Activated naive CD4-positive, alpha-beta T cell (primary cell): ENCODE measurements at places on chromosomes 11 and 22.

DNA sequence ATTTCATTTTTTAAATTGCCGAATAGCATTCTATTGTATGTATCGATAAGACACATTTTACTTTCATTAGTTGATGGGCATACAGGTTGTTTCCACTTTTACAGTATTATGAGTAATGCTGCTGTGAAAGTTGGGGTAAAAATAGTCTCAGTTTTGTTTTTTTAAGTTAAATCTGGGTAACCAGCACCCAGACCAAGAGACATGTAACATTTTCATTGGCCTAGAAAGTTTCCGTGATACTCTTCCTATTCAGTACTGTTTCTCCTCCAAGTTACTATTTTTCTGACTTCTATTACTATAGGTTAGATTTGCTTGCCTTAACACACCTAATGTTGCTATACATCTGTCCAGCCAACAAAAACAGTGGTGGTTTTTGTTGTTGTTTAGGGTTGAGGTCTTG lies 12.3 kb downstream of the IPO7 start:
- no peak for DNase-seq

- peak; percentile 10 for DNase-seq
These were observed 11.0 kb upstream of the SLC5A4 start for GRCh38 chr22:32265882-32266767.

DNA sequence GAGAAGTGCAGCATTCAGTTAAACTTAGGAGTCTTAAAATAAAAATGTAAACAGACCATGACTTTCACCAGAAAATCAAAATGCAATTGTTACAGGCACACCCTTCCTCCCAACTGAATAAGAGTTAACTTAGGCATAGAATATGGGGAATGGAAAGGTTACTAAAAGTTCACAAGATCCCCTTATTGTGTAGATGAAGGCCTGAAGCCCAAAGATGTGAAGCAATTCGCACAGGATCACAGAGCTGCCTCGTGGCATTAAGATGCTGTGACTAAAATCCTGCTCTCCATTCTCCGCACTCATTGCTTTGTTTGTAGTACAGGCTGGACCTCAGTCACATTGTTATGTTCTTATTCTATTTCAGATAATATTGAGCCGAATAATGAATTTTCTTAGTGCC lies 4.0 kb downstream of the MS4A5 start:
- DNase-seq, result no peak

- DNase-seq, result no peak
These were observed 83.0 kb downstream of the ABTB2 start for GRCh38 chr11:34274712-34275398.

DNA sequence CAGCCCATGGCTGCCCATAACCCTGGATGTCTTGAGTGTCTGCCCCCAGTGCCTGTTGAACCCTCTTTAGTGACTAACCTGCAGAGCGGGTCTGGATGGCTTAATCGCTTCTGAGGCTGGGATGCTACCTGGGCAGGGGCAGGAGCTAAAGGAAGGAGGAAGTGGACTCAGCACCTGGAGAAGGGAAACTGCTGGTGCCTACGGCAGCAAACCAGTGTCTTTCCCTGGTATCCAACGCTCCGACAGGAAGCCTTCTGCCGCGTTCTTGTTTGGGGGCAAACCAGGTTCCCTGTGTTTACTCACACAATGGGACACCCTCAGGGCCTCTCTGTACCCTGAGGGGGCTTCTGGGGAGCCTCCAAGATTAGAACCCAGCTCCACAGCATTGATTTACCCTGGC lies 38.1 kb upstream of the B3GAT1 start:
- DNase-seq, result no peak

DNA sequence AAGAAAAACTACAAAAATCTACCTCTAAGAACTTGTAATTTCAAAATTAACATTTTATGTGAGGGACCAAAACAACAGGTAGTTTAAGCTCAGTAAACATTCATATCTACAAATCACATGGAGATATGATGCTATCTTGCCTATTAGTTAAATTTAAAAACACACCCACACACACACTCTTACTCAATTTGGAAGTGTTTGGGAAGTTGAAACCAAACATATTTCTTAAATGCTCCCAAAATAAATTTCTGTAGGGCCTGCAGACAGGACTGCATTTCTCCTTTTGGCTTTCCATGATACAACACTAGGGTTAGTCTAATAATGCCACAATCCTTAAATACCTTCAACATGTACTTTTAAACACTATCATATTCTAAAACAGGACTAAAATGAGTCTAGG lies 7.0 kb downstream of the PITPNB start:
- DNase-seq, result no peak

GRCh38 chr11:119169282-119169719 lies 776 bp downstream of the NLRX1 start:
- DNase-seq, result no peak

GRCh38 chr11:128323381-128323780 lies 264.0 kb downstream of the ETS1 start:
- DNase-seq, result no peak

- no peak for DNase-seq
These were observed 99.6 kb downstream of the KIAA1671 start for GRCh38 chr22:25051983-25052710.

DNA sequence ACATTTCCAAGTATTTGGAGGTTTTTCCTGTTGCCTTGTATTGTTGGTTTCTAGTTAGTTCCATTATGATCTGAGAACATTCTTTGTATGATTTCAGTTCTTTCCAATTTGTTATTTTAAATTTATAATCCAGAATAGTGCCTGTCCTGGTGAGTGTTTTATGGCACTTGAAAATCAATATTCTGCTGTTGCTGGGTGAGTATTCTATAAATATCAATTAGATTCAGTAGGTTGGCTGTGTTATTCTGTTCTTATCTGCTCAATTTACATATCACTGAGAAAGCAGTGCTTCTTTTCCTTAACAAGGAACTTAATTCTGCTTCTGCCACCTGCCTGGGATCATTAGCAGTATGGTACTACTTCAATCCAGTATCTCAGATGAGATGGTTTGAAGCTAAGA lies 123.5 kb downstream of the SNX19 start:
- DNase-seq, result no peak

DNA sequence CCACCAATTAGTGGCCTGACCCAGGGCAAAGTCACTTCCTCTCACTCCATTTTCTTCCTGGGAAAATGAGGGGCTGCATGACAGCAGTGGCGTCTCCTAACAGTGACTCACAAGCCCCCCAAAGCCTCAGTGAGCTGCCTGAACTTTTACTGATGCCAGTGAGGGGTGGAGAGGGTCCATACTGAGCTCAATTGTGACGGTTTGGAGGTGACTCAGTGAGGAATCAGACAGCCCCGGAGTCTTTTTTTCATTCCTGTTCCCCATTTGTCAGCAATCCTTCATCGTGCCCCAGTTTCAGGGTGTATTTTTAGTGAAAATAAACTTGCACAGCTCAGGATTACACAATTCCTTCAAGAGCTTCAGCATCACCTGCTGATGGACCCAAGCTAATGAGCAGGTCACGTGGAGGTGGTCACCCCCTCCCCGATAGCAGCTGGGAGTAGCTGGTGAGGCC lies 30.1 kb upstream of the RASD2 start:
- no peak for DNase-seq

DNA sequence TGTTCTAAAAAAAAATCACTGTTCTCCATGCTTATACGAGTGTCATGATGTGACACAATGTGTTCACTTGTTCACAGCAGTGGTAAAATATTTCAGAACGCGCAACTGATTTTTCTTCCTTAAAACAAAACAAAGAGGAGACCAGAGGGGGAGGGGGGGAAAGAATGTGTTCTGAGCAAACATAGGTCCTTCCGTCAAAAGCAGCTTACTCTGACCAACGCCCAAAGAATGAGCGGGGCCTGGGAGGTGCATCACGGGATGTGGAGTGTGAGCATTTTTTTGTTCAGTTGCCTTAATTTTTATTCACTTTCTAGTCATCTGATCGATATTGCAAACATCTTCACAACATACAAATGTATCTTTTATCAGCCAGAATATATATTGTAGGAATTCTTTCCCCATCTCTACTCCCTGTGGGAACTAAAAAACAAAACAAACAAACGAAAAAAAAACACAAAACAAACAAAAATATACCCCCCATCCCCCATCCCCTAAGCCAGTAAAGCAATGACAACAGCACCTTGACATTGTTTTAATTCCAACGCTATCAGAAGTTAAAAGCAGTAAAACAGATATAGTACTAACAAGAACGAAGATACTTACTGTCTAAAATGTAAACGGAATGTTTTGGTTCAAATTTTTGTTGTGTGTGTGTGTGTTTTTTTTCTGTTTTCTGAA lies 43.3 kb downstream of the BDNF start:
- DNase-seq, result no peak

DNA sequence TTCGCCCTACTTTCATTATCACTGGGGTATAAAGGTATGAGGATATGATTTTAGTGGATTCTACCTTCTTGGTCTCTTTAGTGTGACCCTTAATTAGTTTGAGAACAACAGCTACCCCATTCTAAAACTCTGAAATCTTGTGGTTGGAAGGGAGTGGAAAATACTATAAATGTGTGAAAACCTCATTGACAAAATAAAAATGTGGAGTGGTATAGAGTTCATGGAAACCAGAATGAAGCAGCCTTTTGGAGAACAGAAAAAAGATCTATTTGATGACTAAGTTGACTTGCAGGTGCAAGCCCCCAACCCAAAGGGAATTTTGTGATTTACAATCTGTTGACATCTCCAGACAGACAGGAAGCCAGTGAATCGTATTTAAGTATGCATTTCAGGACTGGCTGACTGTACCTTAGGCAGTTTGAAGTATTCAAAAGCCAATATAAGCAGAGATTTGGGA lies 75.8 kb downstream of the GAS2 start:
- DNase-seq, result no peak

DNA sequence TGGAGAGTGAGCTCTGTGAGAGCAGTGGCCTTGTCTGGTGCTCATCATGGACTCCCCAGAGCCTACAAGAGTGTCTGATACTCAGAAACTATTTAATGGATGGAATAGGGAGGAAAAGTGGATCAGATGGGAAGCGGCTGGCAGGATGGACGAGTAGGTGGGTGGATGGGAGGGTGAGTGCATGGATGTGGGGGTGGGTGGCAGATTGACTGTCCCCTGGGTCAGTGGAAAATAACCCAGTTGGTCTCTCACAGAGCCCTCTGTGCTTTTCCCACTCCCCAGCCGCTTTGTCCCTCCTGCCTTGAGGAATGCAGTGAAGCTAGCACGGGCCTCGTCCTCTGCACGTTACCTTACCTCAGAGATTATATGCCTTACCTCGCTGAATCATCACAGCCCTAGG lies 5.9 kb downstream of the SPI1 start:
- DNase-seq, result no peak

DNA sequence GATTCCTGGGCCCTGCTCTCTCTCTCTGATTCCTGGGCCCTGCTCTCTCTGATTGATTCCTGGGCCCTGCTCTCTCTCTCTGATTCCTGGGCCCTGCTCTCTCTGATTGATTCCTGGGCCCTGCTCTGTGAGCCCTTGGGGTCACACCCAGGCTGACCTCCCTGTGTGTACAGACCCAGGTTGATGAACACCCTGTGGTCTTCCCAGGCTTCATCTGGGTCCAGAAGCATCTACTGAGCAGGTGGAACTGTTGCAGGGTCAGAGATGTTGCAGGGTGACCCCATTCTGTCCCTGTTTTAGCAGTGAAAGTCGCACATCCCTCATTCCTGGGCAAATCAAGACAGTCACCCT lies 16.3 kb upstream of the GDPD5 start:
- no peak for DNase-seq

DNA sequence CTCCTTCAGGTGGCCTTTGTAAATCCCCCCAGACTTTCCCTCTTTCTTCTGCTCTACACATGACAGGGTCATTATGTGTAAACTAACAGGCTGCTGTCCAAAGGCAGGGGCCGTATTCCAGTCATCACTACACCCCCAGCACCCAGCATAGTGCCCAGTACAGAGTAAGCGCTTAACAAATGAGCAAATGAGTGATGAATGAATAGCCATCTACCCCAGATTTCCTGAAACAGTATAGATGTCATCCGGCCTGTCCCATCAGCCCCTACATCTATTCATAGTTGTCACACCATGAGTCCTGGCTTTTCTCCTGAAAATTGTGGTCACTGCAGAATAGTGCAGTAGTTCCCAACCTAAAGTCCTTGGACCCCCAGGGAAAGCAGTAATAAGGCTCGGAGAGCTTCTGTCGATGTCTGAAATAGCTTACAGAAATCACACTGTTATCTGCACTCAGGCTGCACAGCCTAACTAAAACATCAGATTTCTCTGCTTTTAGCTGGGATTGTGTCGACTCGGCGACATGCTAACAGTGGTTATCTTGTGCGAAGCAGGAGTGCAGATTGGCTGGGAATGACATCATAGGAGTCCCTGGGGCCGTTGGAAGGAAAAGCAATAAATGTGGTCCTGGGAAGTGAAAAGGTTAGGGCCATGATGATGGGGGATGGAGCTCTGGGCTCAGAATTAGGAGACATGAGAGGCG lies 143.8 kb upstream of the NECTIN1 start:
- DNase-seq, result no peak

DNA sequence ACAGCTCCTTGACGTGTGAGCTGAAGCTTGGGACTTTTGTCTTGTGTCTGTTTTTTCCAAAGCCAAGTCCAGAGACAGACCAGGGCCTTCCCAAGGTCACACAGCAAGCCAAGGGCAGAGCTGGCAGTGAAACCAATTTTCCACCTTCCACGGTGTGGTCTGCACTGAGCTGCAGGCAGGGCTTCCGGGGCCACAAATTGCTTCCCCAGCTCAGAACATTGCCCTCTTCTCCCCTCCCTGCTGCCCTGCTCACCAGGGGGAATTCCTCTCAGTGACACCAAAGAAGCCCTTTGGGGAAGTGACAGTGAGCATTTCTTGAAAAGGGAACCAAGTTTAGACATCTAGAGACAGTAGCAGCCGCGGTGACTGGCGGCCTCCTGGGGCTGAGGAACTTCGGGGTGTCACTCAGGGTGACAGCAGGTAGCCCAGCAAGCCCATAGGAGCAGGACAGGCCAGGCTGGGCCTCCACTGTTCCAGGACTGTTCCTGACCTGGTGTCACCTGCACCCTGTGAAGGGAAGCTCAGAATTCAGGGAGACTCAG lies 9.2 kb downstream of the FXYD2 start:
- DNase-seq, result peak; percentile 37
